ENCODE measurements at places on chromosomes 7 and 10.

DNA sequence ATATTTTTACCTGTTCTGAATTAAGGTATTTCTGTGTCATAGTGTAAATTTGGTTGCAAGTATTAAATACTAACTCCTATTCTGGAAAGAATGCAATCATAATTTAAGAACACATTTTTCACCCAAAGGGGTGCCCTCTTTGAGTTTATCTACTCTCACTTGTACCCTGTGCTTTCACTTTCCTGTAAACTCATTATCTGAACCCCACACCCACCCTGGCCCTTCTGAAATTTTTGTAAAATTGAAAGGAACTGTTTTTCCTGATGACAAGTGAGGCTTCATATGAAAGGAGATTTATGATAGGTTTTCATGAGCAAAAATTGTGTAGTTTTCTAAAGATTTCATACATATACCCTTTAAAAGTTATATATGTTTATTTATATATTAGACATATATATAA lies 134.5 kb downstream of the WNT2 start:
- DNase-seq, result no peak

DNA sequence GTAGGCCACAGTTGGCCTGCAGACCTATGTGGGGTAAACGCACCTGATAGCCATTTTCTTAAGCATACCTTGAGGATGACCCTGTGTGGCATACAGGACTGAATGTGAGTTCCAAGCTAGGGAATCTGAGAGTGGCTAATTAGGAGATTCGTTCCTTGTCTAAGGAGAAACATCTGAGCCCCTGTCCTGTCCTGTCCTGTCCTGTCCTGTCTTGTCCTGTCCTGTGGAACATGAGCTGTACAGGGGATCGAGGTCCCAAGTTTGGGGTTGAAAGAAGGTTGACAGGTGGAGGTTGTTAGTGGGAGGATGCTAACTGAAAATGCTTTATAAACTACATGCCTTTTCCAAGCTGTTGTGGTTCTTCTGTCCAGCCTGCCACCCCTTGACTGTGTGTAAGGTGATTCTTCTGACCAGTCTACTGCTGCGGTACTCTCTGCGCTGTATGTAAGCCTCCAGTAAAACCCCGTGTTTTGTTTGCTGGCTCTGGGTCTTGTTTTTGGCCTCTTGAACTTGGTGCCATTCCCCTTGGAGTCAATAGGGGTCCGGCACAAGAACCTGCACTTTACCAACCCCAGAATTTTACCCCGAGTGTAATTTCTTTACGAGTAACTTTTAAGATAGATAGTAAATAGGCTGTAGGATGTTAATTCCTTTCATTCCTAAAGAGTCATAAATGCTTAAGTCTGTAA lies 26.4 kb downstream of the ZNRF2 start:
- DNase-seq, result no peak

DNA sequence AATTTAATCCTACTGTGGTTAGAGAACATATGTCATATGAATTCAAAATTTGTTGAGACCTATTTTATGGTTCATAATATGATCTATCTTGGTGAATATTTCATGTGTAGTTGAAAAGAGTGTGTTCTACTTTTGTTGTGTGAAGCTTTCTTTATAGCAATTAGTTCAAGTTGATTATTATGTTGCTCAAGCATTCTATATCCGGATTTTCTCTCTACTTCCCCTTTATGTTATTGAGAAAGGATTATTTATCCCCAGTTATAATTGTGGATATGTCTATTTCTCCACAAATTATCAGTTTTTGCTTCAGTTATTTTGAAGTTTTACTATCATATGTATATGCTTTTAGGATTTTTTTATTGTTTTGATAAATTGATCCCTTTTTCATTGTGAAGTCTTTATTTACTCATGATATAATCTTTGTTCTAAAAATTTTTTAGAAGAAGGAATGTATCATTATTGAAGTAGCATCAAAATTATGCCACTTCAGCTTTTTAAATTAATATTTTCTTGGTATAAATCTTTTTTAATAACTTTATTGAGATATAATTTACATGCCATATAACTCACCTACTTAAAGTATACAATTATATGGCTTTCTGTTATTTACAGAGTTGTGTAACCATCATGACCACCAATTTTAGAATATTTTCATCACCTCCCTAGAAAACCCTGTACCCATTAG lies 12.0 kb upstream of the MEST start:
- DNase-seq, result no peak

- DNase-seq, result no peak
Observed at GRCh38 chr7:31263338-31263737, 77.2 kb downstream of the NEUROD6 start.
